ENCODE measurements at places on chromosomes 12 and 14.

DNA sequence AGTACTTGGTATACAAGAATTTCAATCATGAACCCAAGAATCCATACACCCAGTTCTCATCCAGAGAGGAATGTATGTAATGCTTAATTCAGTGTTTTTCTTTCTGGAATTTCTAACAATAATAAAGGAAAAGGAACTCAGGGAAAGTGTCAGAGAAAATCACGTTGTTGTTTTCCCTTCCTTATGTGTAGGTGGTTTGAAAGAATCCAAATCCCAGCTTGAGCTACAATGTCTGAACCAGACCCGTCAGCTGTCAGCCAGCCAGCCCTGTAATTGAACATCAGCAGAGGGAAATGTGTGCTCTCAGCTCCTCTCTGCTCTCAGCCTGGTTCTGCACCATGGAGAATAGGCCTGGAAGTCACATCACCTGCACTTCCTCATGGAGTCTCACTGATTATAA lies 126.5 kb downstream of the TMEM30B start:
- no peak for DNase-seq

DNA sequence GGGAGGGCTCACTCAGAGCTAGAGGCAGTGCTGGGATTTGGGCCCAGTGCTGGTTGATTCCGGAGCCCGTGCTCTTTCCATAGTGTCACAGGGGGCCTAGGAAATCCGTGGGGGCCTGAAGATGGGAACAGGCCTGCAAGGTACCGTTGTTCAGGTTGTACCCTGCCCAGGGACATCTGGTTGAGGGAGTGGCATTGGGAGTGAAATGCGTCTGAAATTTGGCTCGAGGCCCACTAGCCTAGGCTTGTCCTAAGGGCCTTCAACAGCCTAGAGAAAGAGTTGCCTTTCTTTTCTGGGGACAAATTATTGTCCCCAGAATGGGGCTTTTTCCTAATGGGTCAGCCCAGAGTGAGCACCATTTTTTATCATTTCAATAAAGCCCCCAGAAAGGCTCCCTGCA lies 26.4 kb upstream of the FAM222A start:
- DNase-seq: no peak

DNA sequence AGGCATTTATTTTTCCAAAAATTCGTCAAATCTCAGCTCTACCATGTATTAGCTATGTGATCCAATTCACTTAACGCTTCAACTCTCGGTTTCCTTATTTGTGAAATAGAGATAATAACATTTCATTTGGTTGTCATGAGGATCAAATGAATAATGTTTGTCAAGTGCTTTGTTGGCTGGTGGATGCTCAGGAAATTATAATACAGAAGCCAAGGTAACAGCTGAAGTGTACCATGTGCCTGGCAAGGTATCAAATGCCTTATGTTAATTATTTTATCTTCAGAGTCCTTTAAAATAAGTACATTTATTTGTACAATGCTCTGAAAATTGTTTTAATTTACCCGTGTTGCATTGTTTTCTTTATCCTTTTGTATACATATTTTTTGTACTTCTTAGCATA lies 6.1 kb upstream of the PRKCH start:
- no peak for DNase-seq

- no peak for DNase-seq
Measured at GRCh38 chr14:95500772-95501401, 15.6 kb downstream of the SYNE3 start.

- no peak for DNase-seq
Measured at GRCh38 chr14:103156651-103157378, 33.6 kb downstream of the TNFAIP2 start.

DNA sequence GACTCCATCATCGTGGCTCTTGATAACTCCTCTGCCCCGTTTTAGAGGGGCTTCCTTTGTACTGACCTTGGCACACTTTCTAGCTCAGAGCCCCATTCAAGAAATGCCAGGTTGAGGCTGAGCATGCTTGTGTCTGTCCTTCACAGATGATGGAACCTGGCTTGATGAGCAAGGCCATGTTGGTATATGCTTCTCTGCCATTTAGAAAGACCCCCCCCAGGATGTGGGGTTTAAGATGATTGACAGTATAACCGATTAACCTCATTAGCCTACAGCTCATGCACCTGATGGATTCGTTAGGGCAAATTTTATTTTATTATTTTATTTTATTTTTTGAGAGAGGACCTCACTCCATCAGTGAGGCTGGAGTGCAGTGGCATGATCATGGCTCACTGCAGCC lies 21.0 kb downstream of the BATF start:
- no peak for DNase-seq

GRCh38 chr14:74616507-74616906 lies 4.5 kb upstream of the LTBP2 start:
- no peak for DNase-seq

DNA sequence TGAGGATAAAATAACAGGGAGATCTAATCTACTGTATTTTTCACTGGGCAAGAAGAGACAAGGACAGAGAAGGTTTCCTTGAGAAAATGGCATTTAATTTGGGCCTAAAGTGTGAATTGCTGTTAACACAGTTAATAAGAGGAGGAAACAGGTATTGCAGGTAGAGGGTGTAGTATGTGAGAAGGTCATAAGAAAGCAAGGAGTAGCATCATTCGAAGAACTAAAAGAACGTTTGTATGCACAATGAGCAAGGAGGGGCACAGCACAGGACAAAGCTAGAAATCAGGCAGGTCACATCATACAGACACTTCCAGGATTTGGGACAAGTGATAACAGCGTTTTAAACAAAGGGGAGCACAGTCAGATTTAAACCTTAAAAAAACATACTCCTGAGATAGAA lies 85.1 kb upstream of the PLEKHA5 start:
- no peak for DNase-seq

DNA sequence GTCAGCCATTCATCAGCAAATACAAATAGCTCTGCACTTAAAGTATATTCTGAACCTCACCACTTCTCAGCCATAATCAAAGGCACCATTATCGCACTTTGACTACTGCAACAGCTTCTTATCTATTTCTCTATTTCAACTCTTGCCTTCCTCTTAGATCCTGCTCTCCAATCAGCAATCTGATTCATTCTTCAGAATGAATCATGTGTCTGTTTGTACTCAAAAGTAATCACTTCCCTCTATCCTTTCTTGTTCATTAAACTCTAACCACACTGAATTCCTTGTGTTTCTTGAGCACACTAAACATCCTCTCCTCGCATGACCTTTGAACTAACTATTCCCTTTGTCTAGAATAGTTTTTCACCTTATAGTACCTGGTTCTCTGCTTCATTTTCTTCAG lies 12.8 kb upstream of the OR4E1 start:
- DNase-seq: no peak

Data from CD4-positive, alpha-beta T cell treated with Interleukin-21 for 1 hour (primary cell).